ENCODE measurements at places on chromosomes 13 and 19.

DNA sequence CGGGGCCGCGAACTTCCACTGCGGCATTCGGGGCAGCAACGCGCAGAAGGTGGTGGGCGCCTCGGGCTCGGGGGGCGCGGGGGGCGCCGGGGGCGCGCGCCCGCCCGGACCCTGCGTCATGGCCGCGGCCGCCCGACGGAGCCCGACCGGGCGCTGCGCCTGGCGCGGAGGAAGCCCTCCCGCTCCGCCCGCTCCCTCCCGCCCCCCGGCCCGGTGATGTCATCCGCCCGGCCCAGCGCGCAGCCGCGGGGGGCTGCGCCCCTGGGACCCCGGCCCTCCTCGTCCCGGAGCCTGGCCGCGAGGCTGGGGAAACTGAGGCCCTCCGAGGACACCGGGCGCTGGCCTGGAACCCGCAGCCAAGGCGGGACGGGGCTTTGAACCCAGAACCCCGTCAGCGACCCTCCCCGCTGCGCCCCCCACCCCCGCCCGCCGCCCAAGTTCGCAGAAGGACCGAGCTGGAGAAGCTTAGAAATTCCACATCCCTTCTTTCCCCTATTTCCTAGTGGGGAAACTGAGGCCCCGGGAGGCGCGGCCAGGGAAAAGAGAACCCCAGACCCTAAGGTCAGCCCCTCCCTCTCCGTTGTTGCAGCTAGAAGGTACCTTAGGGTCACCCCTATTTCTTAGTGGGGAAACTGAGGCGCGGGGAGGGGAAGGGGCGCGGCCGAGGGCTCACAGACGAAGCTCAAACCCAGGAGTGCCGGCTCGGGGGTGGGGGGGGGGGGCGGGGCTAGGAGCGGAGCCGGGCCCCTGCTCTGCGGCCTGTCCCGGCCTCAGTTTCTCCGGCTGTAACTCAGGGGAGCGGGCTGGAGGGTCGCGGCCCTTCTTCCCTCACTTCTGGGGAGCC, at the start of gene SHC2:
TSS of gene SHC2 (minus strand) at position 157 of the 844 bp plus-strand sequence. CDS start at position 120, 37 bp downstream.
- peak; percentile 66 for DNase-seq

DNA sequence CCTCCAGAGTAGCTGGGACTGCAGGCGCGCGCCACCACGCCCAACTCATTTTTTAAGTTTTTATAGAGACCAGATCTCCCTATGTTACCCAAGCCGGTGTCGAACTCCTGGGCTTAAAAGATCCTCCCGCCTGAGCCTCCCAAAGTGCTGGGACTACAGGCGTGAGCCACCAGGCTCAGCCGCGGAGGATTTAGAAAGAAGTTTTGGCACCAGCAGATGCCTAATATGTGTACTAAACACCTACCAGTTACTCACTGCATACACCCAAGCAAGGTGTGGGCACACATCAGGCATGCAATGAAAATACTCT, 464 bp upstream of the ZFP14 start:
- DNase-seq: no peak

- DNase-seq: no peak
Measured at GRCh38 chr13:43009506-43009905, 13.9 kb upstream of the DNAJC15 start.

GRCh38 chr19:29609636-29610035, 3.6 kb downstream of the POP4 start:
- DNase-seq: no peak

DNA sequence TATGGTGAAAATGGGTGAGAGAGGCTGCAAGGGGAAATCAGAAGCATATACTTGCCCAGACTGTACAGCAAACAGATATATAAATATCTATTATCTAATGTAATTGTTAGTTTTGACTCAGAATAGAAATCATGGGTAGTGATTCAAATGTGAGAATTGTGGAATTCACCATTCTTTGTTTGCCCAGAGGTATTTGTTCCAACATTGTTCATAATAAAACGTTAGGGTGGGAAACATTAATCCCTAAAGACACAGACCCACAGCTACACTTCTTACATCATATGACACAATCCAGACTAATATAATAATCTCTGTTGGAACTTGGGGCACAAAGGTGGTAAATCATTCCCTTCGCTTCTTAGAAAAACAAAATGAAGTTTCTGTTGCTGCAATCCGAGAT, 646.5 kb upstream of the SLITRK6 start:
- DNase-seq: no peak

- peak; percentile 79 for DNase-seq
Measured at GRCh38 chr13:40352802-40353562, 313.5 kb downstream of the FOXO1 start.

DNA sequence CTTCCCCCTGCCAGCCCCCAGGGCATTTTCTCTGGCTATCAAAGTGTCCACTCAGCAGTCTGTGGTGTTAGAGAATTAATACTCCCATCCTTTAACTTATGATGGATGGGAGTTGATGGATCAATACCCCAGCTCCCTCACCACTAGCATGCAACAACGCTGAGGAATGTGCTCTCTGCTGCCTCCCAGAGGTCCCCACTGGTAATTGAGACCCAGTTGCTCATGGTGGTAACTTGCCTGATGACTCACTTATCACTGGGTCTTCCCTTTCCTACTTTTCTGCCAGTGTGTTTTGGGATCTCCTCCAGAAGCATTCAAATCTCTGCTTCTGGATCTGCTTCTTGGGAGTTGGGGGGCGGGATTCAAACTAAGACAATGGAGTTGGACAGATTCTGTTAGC, 20.3 kb upstream of the CACNA1A start:
- no peak for DNase-seq

Measured in right hindlimb (tissue), 1 donor.